SW480 (cell line): ENCODE measurements at places on chromosomes 6 and 20.

DNA sequence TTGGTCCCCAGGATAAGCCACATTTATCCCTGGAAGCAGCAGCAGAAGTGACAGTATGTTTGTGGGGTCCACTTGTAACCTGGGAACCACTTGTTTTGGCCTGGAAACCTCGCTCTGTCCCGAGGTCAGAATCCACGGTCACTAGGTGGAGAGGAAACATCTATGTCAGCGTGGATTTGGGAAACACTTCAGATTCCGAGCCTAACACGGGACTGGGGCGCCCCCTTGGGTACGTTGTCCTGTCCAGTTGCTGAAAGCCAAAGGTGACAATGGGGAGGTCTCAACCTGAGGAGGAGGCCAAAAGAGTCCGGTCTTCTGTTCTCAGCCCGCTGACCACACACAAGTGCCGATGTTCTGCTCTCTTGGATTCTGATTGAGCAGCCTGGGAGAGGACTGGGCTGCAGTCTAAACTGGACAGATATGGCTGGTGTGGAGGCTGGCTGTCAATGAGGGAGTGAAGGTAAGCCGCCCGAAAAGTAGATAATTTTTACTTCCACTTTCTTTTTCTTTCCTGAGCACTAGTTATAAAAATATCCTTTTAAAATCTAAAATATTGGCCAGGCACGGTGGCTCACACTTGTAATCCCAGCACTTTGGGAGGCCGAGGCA, 4.9 kb upstream of the ZFP57 start:
- no peak for DNase-seq

DNA sequence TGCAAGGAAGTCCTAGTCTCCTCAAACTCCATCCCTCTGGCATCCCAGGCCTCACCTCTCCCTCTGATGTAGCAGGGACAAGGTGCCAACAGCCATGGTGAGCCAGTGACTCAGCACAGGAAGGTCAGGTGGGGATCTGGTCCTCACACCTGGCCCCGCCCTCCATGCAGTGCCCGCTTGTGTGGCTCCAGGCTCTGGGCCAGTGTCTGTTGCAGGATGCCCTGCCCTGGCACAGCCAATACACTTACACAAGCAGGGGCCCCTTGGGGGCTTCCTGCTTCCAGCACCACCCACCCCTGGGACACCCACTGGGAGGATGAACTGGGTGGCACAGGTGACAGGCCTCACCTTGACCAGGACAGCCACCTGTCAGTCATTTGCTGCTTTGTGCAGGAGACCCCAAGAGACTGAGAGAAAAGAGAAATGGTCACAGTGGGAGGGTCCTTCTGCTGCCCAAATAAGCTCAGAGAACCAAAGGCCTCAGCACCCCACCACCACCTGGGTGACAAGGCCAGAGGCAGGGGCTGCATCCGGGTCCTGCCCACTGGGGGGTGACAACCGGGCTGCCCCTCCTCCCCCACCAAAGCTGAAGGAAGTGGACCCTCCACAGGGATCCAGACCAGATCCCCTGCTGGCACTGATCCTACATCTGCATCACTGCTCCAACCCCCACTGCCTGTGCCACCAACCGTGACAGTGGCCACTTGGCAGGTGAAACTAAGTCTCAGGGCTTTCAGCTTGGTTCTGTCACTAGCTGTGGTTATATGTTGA, 658.8 kb upstream of the DEFB115 start:
- DNase-seq, result no peak

GRCh38 chr6:163944897-163945296, 530.4 kb downstream of the QKI start:
- DNase-seq, result peak; percentile 16

- DNase-seq, result peak; percentile 38
Observed at GRCh38 chr20:61531553-61532345, 279.7 kb downstream of the CDH4 start.

DNA sequence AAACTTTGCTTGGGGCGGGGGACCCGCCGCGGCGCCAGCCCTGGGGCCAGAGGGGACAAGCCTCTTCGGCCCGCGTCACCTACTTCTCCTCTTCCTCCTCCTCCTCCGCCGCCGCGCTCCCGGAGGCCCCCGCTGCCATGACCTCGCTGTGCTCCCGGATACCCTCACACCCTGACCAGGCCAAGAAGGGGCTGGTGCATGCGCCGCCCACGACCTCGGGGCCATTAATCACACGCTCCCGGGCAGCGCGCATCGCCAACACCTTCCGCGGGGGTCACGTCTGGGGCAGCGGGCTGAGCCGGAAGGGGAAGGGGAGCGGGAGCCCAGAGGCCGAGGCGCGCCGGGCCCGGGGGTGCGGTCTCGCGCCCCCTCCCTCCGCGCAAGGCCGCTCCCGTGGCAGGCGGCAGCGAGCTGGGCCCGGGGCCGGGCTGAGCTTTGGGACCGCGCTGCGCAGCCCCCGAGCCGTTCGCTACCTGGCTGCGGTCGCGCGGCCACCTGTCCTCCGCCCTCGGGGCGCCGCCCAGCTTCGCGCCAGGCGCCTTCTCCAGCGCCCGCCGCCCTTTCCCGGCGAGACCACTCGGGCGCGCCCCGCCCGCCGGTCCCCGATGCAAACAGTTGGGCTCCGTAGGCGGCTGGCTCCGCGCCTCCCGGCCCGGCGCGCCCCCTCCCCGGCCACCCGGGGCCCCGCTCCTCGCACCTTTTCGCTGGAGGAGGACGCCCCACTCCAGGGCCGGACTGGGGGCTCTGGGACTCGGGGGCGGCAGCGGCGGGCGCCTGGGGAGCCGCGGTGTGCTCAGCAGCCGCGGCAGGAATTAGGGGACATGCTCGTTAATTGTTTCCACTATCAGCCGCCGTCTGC, 575 bp upstream of the CNR1 start:
- peak; percentile 11 for DNase-seq

DNA sequence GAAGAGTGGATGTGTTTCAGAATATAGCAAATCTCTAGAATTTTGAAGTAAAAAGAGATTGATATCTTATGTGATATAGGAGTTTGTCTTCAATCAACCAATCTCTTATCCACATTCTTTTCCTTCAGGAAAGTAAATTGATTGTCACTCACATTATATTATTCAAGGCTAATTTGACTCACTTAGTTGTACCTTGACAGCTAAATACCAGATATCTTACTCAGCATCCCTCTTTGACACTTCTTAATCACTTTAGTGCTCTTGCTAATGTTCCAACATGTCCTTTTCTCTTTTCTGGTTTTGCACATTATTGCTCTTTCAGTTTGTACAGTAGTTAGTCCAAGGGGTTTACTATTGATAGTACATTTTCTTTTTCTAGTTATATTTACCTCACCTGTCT, 286.9 kb upstream of the PTCHD4 start:
- DNase-seq, result no peak

GRCh38 chr6:30722280-30723112, 2.3 kb downstream of the TUBB start:
- DNase-seq, result peak; percentile 73

GRCh38 chr20:17634661-17635331, 47.2 kb downstream of the RRBP1 start:
- DNase-seq, result no peak

DNA sequence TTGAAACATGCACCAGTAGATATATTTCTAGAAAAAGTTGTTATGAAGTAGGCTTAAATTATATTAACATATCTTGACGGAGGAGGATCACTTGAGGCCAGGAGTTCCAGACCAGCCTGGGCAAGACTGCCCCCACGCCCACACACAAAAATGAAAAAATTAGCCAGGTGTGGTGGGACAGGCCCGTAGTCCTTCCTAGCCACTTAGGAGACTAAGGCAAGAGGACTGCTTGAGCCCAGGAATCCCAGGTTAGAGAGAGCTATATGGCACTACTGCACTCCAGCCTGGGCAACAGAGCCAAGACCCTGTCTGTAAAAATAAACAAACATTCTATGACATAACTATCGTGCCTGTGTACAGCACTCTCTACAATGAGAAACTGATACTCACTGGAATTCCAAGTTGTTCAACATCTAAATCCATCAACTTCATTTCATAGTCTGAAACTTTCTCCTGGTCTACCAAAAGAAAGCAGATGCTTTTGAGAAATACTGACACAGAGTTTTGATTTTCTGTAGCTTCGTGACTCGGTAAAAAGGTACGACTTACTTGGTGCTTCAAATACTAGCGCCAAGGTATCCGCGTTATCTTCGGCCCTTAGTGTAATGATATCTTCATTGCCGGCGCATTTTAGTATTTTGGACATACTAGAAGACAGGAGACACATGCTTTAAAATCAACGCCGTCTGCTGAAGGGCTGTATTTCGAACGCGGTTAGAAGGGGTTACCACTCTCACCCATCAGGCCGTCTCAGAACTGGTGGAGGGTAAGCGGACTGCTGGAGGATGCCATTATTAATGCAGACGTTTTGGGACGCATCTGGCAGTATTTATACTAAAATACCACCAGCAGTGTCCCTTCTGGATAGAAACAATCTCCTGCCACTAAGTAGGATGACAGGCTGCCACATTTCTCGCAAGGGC, 1.3 kb downstream of the PCNA start:
- DNase-seq, result no peak

- no peak for DNase-seq
Observed at GRCh38 chr6:135566311-135567068, 69.0 kb upstream of the AHI1 start.

GRCh38 chr20:60583741-60584140, 625.5 kb downstream of the CDH26 start:
- no peak for DNase-seq

- no peak for DNase-seq
Observed at GRCh38 chr6:97557355-97557754, 274.3 kb upstream of the MMS22L start.

DNA sequence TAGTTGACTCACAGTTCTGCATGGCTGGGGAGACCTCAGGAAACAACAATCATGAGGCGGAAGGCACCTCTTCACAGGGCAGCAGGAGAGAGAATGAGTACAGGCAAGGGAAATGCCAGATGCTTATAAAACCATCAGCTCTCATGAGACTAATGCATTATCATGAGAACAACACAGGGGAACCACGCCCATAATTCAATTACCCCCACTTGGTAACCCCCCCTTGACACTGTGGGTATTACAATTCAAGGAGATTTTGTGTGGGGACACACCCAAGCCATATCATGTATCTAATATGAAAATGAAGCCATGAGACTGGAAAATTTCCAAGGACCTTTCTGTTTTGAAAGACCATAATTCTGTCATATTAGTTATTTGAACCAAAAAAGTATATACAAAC, 342.4 kb upstream of the PLCB4 start:
- DNase-seq, result no peak

- no peak for DNase-seq
Observed at GRCh38 chr6:447381-448165, 56.0 kb downstream of the IRF4 start.

GRCh38 chr6:114364301-114364700, 21.5 kb upstream of the HS3ST5 start:
- no peak for DNase-seq

DNA sequence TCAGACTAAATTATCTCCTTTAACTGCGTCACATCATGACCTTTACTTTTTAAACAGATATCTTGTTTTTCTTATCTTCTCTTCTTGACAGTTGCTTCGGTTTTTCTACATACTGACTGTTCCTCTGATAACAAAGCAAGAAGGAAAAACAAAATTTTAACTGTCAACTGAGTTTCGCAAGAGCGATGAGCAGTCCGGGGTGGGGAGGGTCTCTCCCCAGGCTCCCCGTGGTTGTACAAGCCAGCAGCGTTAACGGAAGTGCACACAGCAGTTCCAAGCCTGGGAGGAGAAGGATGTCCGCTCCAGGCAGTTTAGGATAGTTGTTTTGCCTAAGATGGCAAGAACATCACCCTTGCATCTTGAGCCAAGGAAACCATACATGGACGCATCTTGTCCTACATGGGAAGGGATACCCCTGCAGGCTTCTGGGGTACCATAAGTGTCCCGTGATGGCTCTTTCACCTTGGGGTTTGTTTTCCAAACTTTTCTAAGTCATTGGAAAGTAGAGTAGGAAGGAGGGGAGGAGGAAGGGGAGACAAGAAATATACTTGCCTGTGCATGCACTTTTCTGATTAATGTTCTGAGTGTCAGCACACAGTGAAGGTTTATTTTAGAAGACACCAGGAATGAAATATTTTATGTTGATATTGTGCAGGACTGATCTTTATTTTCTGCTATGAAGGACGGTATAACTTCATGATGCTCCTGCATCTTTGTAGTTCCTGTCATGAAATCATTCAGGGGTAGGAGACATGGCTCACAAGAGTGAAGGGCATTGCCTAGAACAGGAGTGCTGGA, 20.8 kb downstream of the SLC24A3 start:
- DNase-seq, result no peak

GRCh38 chr6:140441256-140441655, 1066.8 kb upstream of the CITED2 start:
- DNase-seq, result peak; percentile 16

GRCh38 chr6:73644030-73644429, 9.8 kb downstream of the SLC17A5 start:
- DNase-seq, result no peak

DNA sequence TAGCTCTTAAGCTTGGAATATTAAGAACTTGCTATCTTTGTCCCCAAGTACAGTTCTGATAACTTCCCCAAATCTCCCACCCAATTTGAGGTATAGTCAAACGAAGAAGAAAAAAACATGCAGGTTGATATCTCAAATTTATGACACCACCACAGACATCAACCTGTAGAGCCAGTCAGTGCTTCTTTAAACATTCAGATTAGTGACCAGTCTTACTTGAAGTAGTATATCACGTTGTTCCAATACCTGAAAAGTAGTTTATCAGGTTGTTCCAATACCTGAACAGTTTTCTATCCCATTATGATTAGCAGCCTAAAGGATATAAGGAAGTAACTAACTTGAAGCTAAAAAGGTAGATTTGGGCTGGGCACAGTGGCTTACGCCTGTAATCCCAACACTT, 85.3 kb downstream of the ALDH8A1 start:
- DNase-seq, result no peak

GRCh38 chr6:152100183-152100618, 292.7 kb downstream of the ESR1 start:
- DNase-seq, result no peak

- DNase-seq, result no peak
Observed at GRCh38 chr6:166999884-167000253, 672 bp downstream of the CEP43 start.

GRCh38 chr6:42791706-42792320, 10.0 kb downstream of the BICRAL start:
- DNase-seq, result no peak

- DNase-seq, result no peak
Observed at GRCh38 chr6:16591396-16592222, 169.7 kb downstream of the ATXN1 start.

DNA sequence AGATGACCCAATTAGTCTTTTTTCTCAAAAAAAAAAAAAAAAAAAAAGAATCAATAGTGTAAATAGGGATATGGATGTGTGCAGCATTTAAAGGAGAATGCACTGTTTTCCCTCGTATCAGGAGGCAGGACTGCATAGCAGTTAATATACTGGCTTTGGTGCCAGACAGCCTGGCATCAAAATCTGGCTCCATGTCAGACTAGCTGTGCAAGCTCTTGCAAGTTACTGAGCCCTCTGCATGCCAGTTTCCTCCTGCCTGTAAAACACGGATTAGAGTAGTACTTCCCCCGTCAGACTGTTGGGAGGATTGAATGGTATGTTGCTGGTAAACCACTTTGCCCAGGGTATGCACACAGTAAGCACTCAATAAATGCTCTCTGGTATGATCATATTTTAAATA, 594.2 kb upstream of the CHD6 start:
- no peak for DNase-seq

- DNase-seq, result no peak
Observed at GRCh38 chr6:105932440-105932839, 153.7 kb upstream of the PRDM1 start.

- DNase-seq, result peak; percentile 46
Observed at GRCh38 chr6:163338671-163339405, 75.7 kb upstream of the QKI start.
